CD4-positive, alpha-beta T cell treated with Interferon alpha-2 for 1 hour (primary cell): ENCODE measurements at places on chromosomes 4 and X.

DNA sequence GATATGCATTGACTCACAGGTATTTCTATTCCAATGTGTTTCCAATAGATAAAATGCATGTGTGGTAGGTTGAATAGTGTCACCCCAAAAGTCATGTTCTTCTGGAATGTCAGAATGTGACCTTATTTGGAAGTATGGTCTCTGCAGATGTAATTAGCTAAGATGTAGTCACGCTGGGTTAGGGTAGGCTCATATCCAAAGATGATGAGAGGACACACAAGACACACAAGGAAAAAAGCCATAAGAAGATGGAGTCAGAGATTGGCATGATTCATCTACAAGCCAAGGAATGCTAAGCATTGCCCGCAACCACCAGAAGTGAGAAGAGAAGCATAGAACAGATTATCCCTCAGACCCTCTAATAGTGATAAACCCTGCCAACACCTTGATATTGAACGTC, 17.5 kb downstream of the ZNF330 start:
- DNase-seq: no peak

DNA sequence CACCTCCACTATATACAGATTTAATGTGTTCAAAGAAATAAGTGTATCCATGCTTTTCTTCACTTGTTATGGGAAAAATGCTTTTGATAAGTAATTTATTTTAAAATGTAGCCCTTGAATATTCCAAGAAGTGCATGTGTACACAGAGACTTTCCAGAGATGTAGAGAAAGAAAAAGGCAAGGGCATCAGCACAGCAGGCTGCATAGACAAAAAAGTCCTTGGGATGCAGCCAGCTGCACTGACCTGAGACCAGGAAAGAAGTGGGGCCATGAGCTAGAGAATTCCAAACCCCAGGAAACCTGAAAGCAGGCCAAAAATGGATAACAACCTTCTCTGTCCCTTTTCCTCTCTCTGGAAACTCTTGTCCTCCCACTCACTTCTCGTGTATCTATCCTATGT, 51.6 kb upstream of the PRDM8 start:
- no peak for DNase-seq

DNA sequence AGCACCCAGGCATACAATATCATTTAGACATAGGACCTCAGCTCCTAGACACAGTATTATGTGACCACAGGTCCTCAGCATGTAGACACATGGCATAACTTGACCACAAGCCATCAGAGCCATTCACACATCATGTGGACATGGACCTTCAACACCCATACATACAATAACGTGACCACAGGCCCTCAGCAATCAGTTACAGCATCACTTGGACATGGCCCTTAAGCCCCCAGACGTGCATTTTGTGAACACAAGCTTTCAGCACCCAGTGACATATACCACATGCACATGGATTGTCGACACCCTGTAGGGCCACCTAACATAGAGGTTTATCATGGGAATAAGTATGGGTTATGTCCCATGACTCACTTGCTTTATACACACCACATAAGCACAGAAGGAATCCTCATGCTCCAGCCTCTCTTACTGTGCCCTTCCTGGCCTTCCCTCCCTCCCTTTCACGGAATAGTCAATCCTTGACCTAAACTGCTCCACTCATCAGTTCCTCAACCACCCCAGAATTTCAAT, 1.9 kb downstream of the TSPYL2 start:
- DNase-seq: no peak

- DNase-seq: no peak
Observed at GRCh38 chr4:188106454-188106853, 2.9 kb downstream of the TRIML2 start.

GRCh38 chrX:15816886-15817285, 26.6 kb downstream of the ZRSR2 start:
- DNase-seq: peak; percentile 66

DNA sequence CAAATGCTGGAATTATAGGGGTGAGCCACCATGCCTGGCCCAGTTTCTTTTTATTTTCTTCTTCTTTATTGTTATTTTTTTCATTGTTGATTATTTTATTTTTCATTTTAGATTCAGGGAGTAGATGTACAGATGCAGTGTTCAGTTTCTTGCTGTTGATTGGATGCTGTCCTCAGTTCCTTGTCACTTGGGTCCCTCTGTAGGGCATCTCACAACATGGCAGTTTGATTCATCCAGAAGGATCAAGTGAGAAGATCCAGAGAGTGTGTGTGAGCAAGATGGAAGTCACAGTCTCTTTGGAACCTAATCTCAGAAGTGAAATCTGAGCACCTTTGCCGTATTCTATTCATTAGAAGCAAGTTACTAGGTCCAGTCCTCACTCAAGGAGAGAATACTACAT, 20.9 kb downstream of the HMGB3 start:
- DNase-seq: no peak
